ENCODE measurements at places on chromosomes 16 and 17.

DNA sequence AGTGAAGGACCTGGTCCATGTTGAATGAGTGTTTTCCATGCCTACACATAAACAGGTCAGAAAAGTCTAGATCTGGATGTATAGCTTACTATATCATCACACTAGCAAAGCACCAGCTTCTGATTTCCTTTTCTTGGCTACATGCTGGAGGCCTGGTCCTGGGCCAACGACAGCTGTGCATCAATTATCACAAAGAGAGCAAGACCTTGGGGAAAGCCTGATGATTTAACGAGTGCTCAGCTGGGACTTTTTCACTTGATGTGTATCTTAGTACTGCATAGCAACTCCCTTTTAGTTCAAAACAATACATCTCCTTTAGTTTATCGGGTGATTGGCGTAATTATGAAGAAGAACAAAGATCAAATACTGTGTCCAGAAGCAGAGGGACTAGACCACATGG, 358.2 kb downstream of the KIF2B start:
- DNase-seq = no peak

DNA sequence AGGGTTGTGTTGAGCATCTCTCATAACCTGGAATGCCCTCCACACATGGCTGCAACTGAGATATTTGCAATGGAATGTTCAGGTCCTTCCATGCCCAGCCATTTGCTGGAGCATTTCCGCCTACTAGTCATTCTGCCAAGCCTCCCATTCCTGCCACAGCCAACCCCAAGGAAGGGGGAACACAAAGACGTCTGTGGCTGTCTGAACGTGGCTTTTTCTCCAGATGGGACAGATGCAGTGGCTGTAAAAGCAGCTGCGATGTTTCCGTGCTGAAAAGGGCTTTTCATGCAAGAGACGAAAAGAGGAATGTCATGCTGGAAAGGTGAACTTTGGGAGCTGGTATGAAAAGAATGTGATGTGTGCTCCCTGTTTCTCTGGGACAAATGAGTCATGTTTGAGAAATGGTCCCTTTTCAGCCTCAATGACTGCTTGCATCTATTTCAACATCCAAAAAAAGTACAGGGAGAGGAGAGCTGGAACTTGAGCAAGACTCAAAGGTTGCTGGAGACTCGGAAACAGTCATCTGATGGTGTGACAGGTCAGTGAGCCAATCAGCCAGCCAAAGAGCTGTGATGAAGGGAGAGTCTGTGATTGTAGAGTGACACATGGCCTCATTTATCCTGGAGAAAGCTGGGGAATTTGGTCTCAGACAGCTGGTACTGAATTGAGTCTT, 208.9 kb downstream of the SHISA9 start:
- no peak for DNase-seq

GRCh38 chr16:49200223-49200820, 81.3 kb downstream of the CBLN1 start:
- DNase-seq = no peak

GRCh38 chr17:63930951-63931575, 1.1 kb downstream of the CD79B start:
- DNase-seq = peak; percentile 73

DNA sequence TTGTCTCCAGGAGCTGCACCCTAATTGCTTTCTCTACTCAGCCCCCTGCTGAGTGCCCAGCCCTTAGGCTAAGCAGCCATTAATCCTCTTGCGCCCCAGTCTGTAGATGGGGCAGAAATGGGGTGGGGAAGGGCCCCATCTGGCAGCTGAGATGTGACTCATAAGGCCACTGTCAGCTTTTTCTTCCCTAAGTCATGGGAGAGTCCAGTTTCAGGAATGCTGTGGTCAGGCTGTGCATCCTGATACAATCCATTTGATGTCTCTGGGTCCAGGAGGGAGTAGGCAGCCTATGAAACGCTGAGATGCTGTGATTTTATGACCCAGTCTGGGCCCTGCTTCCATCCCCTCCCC, 12.3 kb downstream of the PLXDC1 start:
- no peak for DNase-seq

DNA sequence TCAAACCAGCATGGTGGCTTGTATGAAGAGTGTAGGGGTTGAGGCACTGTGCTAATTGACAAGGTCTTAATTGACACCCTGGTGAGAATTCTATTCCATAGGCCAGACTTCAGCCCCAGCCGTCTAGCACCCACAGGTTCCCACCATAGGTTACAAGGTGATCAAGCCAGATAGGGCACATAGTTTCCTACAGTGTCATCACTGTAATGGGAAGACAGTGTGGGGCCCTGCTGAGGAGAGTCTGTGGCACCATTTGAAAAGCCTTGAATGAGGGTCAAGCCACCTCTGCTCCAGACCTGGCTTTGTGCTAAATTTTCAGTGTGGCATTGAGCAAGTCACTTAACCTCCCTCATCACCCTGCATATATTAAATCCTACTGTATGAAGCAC, 36.2 kb downstream of the YPEL2 start:
- no peak for DNase-seq

DNA sequence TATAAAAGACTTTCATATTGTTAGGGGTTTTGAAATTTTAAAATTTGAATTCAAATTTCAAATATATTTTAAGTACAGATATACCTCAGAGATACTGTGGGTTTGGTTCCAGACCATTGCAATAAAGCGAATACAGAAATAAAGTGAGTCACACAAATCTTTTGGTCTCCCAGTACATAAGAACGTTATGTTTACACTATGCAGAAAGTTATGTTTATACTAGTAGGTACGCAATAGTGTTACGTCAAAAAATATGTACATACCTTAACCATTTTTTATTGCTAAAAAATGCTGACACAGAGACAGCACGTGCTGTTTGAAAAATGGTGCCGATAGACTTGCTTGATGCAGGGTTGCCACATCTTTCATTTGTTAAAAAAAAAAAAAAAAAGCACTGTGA, 19.7 kb downstream of the NUP88 start:
- no peak for DNase-seq

DNA sequence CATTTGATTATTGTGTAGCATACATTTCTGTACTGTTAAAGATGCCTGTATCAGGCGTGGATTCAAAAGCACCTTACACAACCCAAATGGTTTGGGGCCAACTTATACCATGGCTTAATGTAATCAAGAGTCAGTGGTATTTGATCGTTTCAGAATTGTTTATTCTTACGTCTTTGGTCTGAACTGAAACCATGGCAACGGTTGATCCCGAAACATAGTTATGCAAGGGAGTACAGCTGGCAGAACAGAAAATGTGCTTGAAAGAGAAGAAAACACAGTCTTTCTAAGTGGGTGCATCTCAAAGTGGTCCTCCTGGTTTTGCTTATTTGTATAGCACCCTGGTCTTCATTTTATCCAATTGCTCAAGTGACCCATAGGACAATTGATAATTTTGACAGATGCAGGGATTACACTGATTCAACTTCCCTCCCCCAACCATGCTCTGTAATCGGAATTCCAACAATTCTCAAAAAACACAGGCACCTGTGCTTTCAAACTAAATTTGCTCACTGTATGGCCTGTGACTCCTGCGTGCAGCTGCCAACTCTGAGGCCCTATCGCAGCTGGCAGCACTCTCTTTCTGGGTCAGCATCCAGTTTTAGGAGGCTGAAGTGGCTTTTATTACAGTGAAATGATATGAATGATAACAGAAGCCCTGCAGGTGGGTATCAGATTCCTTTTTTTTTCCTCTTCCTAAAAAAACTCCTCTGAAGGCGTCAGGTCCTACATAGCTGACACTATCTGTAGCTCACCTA, 77.0 kb upstream of the AXIN2 start:
- no peak for DNase-seq

DNA sequence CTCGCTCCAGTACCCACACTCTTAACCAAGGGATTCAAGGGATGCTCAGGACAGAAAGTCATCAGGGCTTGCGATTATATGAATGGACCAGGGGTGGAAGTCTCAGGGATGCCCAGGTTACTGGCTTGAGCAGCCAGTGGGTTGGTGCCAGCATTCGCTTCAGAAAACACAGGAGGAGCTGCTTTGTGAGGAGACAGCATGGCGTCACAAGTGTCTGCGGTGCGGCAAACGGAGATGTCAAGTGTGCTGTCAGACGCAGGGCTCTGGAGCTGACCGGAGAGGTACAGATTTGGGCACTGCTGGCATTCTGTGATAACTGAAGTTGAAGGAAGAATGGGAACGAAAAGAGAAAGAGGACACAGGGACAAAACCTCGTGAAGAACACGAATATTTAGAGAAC, 4.1 kb downstream of the MARCHF10 start:
- DNase-seq = no peak

- no peak for DNase-seq
Measured at GRCh38 chr17:83164490-83164889, 85.1 kb downstream of the METRNL start.

DNA sequence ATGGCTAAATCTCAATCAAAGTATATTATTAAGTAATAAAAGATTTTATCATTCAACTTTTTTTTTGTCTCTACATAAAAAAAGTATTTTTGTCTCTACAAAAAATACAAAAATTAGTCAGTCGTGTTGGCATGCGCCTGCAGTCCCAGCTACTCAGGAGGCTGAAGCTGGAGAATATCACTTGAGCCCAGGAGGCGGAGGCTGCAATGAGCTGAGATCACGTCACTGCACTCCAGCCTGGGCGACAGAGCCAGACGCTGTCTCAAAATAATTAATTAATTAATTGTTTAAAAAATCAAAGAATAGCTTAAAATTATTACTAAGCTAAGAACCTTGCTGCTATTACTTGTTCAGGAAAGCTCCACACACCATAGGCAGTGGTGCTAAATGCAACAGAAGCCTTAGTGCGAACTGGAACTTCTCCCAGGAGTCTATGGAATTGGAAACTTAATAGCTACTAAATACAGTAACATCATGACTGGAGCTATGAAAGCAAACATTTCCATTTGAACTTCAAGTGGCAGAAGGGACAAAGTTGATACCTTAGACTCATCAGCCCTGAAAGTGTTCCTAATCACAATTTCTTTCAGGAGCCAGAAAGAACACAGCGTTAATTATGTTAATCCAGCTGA, 22.6 kb downstream of the ADCY9 start:
- DNase-seq = no peak

DNA sequence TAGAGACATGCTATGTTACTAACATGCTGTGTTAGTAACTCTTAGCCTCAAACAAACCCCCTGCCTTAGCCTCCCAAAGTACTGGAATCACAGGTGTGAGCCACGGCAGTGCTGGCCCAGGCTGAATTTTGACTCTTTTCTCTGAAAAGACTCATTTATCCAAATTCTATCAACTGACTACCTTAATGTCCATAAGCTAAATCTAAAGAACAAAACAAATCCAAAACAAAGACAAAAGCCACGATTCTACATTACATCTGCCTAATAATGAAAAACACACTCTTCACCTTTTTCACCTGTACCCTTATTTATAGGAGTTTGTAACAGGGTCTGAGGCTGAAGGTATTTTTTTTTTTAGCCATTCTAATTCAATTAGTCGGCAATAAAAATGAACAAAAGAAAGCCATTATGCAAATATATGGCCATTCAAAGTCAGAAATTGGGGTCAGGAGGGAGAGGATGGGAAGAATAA, 432.5 kb downstream of the RBFOX1 start:
- DNase-seq = no peak

- no peak for DNase-seq
Measured at GRCh38 chr16:27634779-27635178, 84.8 kb downstream of the KATNIP start.

DNA sequence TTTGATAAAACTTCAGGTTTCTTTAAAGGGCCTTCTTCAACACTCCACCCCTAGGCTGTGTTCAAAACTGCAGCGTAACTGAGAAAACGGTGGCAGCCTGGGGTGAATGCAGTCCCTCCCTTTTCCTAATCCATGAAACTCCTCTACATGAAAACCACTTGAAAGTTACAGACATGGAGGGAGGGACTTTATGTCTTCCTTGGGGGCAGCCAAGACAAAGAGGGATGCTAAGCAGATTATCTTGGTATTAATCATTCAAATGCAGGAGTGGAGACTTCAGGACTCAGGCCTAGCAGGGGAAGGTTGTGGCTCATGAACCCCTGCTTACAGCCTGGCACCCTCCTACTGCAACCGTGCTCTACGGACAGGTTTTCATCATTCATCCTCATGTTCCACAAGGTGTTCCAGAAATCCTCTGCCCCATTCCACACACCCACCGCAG, 46.8 kb downstream of the RNF112 start:
- no peak for DNase-seq

- no peak for DNase-seq
Measured at GRCh38 chr16:27052007-27052406, 14.7 kb upstream of the C16orf82 start.
